Activated CD4-positive, alpha-beta T cell treated with anti-CD3 and anti-CD28 coated beads, Interleukin-2, amount 50 U/mL, for 24 hours (primary cell): ENCODE measurements at places on chromosomes 4 and X.

- DNase-seq: no peak
Measured at GRCh38 chrX:72685018-72685417, 29.1 kb downstream of the PHKA1 start.

GRCh38 chr4:2009651-2010233 lies 968 bp upstream of the NELFA start:
- DNase-seq: peak; percentile 42

DNA sequence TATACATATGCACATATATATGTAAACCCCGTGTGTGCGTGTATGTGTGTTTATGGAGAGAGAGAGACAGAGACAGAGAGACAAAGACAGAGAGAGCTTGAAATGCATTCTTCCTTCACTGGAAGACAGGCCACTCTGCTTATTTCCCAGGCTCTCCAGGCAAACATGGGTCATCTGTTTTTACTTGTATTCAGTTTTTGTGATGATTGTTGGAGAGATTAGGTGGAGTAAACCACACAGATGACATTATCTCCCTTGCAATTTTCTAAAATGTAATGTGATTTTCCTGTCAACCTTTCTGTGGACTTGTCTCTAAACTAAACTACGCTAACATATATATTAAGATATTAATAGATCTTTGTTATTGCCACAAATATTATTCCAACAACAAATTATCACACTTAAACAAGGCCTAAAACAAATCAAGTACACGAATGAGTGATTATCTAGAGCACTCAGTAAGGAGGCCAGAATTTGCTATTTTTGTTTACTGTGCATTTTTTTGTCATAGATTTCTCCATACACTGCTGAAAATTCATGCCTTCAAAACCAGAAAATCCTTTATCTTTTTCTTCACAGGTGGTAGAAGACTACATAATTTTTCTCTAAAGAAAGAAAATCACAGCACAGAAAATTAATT lies 251.8 kb upstream of the SLIT2 start:
- no peak for DNase-seq

- no peak for DNase-seq
Measured at GRCh38 chr4:33162122-33162521, 2442.0 kb downstream of the PCDH7 start.

DNA sequence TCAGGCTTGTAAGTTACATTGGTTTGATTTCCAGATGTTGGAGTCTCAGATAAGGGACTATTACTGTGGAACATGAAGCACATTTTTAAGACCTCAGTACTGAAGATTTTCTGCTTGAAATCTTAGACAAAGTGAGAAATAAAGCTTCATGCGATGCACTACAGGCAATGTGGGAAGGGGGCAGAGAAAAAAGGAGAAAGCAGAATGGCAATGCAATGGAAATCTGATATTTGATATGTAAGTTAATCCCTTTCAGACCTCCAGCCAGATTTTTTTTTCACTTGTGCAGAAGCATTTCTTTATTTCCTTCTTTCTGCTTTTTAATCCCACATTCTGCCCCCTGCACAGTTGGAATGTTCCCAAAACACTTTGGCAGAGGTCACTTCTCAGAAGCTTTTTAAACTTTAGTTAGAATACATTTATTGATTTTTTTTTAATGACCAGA lies 174.3 kb downstream of the ADGRL3 start:
- DNase-seq: no peak

DNA sequence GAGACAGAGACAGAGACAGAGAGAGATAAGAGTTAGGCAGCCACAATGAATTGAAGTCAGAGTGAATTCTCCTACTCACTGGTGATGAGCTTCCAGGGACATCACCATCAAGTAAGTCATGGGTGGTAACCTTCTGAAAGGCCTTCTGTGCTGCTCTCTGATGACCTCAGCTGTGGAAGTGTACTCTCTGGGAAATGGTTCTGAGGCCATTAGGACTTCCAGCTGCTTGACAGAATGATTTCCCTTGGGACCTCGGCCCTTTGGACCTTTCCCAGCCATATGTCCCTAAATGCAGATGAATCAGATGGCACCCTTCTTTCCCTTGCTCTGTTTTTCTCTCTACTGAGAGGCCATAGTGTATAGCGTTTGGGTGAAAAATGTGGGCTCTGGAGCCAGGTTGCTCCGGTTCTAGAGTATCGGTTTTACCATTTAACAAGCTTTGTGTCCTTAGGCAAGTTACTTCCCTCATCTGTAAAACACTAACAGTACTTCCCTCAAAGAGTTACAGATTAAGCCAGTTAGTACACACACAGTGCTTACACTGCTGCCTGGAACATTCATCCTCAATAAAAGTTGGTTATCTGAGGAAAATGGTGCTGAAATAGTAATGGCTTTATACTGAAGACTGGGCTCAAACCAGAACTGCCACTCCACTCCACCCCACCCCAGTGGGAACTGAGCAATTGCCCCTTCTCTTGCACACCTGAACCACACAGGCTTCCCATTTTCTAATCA lies 7.6 kb downstream of the SEPTIN11 start:
- no peak for DNase-seq

DNA sequence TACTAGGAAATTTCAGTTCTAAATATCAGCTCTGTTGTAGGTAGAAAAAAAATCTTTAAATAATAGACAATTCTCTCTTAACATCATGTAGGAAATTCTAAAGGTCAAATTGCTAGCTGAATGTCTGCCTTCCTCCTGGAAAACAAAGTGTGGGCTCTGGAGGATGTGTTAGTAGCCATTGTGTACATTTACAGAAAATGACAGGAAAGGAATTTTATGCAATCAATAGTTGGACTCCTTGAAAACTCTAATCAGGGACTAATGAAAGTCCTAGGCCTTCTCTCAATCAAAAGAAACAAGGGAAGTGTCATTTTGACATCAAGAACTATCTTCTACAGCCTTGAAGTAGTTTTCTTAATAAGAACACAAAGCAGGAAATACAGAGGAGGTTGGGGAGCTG lies 174.6 kb downstream of the ANKRD50 start:
- DNase-seq: no peak

GRCh38 chrX:103464072-103464773 lies 55.1 kb downstream of the RAB40A start:
- DNase-seq: no peak

DNA sequence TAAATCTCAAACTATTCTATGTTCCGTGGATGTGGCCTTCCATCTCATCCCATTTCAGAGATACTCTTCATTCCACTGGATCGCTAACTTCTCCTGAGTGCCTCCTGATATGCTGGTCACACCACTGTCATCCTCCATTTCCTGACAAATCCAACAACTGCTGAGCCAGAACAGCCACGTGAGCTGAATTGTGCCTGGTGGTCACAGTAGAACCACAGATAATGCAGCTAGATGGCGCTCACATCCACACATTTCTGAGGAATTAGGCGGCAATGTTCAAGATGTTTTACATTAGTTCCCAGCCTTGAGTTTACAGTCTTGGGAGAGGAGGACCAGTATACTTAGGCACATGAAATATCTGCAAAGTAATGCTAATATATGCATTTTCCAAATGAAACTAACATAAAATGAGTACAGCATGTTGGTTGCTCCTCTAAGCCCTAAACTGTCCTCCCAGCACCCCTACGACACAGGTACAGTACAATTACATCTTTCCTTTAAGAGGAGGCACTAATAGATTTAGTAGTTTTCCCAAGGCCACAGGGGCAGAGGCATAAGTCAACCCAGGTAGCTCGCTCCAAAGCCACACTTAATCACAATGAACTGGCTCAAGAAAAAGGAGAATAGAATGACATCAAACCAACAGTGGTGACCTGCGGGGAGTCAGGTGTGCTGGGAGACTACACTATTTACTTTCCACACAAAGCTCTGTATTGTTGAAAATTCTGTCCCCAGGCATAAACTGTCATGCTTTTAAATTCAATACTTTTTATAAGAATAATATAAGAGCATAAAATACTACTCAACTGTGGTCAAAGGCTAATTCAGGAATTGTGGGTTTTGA lies 134.2 kb downstream of the CHIC2 start:
- peak; percentile 4 for DNase-seq

GRCh38 chr4:90844241-90844640 lies 717.0 kb downstream of the CCSER1 start:
- no peak for DNase-seq

GRCh38 chr4:176920694-176921093 lies 128.0 kb upstream of the VEGFC start:
- no peak for DNase-seq

DNA sequence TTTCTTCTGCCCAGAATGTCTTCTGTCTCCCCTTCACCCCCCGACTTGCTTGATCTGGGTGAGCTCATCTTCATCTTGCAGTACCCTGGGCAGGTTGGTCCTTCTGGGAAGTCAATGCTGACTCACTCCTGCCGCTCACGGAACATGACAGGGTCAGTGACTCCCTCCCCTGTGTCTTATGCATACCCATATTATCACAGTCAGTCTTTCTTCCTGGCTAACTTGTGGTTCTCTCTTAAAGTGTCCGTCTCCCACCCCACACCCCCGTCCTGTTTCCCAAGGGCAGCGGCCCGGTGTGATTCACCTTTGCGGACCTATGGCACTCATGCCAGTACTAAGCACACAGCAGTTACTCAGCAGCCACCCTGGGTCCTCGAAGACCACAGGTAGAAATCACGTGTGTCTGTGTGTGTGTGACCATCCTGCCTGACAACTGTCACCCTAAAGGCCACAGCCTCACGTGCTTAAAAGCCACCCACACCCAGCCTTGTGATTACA lies 17.7 kb downstream of the IQSEC2 start:
- no peak for DNase-seq

DNA sequence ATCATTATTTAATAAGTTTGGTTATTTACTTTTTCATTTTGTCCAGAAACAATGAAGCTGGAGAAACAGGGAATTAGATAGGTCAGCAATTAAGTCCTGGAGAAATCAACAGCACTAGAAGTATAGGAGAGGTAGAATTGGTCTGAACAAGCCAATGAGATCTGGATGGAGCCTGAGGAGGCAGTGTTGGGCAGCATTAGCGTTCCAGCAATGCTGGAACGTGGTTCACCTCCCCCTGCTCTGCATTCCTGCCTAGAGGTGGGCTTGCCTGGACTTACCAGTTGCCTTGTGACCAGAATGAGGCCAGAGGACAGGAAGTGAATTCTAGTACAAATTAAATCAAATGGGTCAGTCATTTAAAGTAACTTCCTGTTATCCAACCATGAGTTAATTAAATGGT lies 4.6 kb downstream of the RASSF6 start:
- DNase-seq: no peak

DNA sequence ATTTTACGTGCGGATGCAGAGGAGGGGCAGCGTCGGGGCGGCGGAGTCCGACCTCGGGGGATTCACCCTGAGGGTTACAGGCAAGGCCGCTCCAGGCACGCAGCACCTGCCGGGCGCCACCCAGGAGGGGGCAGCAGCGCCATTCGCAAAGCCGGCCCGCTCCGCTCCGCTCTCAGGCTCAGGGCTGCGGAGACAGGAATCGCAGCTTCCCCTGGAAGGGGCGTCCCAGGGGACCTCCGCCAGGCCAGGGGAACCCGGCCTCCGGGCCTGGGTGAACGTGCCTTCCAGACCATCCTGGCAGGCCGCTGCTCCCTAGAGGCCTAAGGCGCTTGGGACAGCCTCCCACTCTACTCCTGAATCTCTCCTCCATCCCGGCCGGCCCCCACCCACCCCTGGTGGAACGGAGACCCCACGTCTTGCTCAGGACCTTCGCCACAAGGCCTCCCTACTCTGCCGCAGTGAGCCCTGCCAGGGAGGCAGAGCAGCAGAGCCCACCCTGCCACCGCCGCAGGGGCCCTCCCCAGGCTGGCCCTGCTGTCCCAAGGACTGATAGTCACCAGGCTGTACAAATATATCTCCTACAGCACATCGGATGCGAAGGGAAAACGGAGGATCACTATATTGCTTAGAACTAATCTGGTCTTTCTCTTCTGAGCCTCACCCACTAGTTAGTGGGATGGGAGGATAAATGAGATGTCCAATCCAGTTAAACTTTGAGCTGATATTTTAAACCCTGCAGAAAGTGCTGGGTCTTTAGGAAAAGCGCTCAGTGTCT lies 115.0 kb downstream of the SMIM20 start:
- peak; percentile 63 for DNase-seq

DNA sequence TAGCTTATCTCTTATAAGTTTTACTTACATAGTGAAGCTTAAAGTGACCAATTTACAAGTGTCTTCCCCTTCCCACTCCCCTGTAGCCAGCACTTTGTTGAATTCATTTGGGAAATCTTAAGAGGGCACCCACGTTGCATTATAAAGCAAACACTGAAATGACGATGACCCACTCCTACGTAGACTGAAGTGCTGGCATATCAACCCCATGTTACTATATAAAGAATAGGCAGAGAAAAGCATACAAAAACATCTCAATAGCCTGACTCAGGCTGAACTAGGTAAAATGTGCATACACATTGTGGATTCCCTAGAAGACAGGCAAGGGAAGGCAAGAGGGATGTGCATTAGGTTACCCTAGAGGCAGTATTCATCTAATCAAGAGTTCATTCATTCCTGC lies 313.4 kb downstream of the TENM3 start:
- DNase-seq: no peak

- no peak for DNase-seq
Measured at GRCh38 chr4:94743838-94744237, 13.9 kb upstream of the BMPR1B start.

- no peak for DNase-seq
Measured at GRCh38 chrX:50920132-50920531, 9.6 kb downstream of the BMP15 start.

- DNase-seq: no peak
Measured at GRCh38 chr4:173218411-173219125, 50.0 kb downstream of the GALNT7 start.

GRCh38 chrX:41561045-41561444 lies 113.9 kb downstream of the NYX start:
- no peak for DNase-seq
